Astrocyte (in vitro differentiated cells and primary cell): ENCODE measurements at places on chromosomes 13 and 19. TPM values are rescaled to one million over a fixed set of nuclear protein-coding genes. Genes with fewer than 3 reads are reported as not detected.

GRCh38 chr19:49326165-49326704, 1.2 kb upstream of the SLC6A16 start:
- no peaks in the 10 kb centered on the region for H3K4me1 ChIP-seq
- H3K4me3 ChIP-seq: no peak overlapping the region
- no peaks in the 10 kb centered on the region for H3K36me3 ChIP-seq
- H3K27ac ChIP-seq: no peak overlapping the region

GRCh38 chr19:37306383-37306963, 64.4 kb upstream of the ZNF527 start:
- DNase-seq: no peak
- no peaks in the 10 kb centered on the region for H3K36me3 ChIP-seq
- no peak overlapping the region for H3K27ac ChIP-seq
- H3K4me3 ChIP-seq: no peak overlapping the region
- H3K4me1 ChIP-seq: no peaks in the 10 kb centered on the region
- no peaks in the 10 kb centered on the region for H3K27me3 ChIP-seq

DNA sequence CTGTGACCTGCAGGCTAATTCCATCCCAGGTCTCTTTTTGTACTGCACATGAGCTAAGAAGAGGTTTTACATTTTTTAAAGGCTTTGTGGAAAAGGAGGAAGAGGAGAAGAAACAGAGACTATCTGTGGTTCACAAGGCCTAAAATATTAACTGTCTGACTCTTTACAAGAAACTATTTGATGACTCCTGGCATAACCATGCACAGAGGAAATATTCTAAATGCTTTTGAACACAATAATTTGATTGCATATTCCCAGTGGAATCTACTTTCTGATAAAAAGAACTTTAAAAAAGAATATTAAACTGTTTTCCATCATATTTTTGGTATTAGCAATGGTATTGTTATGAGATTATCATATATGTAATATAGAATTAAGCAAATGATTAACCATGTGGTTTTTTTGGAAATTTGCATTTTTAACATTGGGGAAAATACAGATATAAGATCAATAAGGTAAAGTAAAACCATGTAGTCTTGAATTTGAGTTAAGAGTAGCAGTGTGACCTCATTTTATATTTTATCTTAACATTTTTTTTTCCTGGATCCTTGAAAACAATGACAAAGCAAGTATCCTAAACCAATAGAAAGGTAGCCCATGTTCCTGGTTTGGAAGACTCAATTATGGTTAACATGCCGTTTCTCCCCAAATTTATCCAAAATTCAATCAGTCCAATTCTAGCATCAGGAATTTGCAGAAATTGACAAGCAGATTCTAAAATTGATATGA, 251.0 kb downstream of the UQCRFS1 start:
- H3K36me3 ChIP-seq: no peaks in the 10 kb centered on the region
- H3K27me3 ChIP-seq: no peaks in the 10 kb centered on the region
- H3K4me1 ChIP-seq: no peaks in the 10 kb centered on the region
- DNase-seq: peak; percentile 3
- no peak overlapping the region for H3K4me3 ChIP-seq
- H3K27ac ChIP-seq: peak overlapping the region; percentile 73

DNA sequence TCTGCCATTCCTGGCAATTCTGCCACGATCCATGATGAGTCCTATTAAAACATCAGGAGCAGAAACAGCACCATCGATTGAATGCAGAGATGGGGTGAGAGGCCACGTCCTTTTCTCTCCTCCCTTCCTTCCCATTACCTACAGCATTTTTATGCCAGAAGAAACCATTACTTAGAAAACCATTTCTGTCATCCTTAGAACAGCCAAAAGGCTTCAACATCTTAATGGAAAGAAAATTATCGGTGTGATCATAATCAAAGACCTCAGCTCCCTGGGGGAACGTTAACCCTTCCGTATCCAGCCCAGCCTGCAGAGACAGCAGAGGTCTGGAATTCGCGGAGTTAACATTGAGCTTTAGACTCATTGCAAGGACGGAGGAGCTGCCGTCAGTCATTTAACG, 56.0 kb upstream of the SIAH3 start:
- H3K27ac ChIP-seq: no peak overlapping the region
- no peaks in the 10 kb centered on the region for H3K4me1 ChIP-seq
- no peak for DNase-seq
- no peaks in the 10 kb centered on the region for H3K36me3 ChIP-seq
- H3K27me3 ChIP-seq: no peaks in the 10 kb centered on the region

DNA sequence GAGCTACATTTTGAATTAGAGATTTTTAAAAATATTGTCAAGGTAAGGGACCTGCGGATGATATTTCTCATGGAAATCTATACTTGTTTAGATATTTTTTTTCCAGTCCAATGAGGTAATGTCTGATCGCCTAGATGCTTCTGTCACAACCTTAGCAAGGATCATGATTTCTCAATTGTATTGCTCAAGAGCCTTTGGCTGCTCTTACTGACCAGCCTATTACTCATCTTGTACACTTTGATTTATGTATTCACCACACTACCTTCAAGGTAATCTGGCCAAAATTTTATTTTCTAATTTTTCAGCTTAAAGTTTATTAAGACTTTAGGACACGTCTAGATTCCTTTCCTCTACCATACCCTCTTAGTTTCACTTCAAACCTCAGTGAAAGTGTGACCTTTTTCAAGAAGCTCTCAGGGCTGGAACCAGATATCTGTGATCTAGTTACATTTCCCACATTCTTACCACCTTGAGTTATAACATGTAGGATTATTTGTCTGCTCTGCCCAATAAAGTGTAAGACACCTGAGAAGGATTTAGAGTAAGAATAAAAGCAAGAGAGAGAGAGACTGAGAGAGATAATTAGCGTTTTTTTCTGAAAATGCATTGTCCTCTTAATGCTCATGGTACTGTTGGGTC, 197.1 kb downstream of the ITGBL1 start:
- no peaks in the 10 kb centered on the region for H3K36me3 ChIP-seq

DNA sequence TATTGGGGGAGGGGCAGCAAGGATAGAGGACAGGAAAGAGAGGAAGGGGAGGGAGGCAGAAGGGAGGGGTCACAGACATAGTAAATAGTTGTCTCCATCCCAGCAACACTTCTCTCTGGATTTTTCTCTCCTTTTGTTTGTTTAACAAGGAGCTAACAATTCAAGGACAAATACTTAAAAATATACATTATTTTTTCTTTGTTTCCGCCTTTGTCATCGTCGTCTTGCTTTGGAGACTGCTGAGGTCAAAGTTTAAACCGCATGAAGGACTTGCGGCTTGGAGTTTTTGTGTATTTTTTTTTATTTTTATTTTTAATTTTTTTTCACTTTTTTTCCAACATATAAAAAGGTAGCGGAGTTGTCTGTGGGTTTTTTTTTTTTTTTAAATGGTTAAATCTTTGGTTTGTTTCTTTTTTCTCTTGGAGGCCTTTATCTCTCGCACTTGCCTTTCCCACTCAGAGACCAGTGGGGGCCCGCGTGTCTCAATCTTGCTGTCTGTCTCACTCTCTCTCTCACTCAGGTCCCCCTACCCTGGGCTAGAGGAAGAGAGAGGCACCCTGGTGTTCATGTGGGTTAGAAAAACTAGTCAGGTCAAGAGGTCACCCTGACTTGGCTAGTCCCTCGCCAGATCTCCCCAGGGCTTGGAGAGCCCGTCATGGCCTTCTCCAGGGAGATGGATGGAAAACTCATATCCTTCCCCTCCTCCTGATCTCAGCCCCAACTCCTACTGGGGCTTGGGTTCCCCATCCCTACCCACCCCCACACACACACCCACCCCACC, 11.0 kb downstream of the ZNF574 start:
- DNase-seq: no peak
- peaks cover 2% of the 10 kb centered on the region for H3K36me3 ChIP-seq
- H3K4me3 ChIP-seq: no peak overlapping the region
- peaks cover 21% of the 10 kb centered on the region for H3K4me1 ChIP-seq
- H3K27me3 ChIP-seq: no peaks in the 10 kb centered on the region

GRCh38 chr13:49298416-49298815, 50.7 kb downstream of the CDADC1 start:
- H3K27ac ChIP-seq: no peak overlapping the region
- H3K4me1 ChIP-seq: peaks cover 5% of the 10 kb centered on the region
- H3K36me3 ChIP-seq: no peaks in the 10 kb centered on the region
- H3K4me3 ChIP-seq: no peak overlapping the region

GRCh38 chr19:40682431-40682964, 8.0 kb downstream of the NUMBL start:
- peaks cover 2% of the 10 kb centered on the region for H3K4me1 ChIP-seq
- peaks cover 33% of the 10 kb centered on the region for H3K36me3 ChIP-seq
- no peak overlapping the region for H3K27ac ChIP-seq
- DNase-seq: no peak
- no peak overlapping the region for H3K4me3 ChIP-seq
- H3K27me3 ChIP-seq: no peaks in the 10 kb centered on the region

GRCh38 chr13:113843063-113843654, 20.7 kb downstream of the GAS6 start:
- H3K27me3 ChIP-seq: no peaks in the 10 kb centered on the region
- H3K27ac ChIP-seq: no peak overlapping the region
- peaks cover 31% of the 10 kb centered on the region for H3K4me1 ChIP-seq
- no peak for DNase-seq
- H3K36me3 ChIP-seq: peaks cover under 1% of the 10 kb centered on the region
- no peak overlapping the region for H3K4me3 ChIP-seq

DNA sequence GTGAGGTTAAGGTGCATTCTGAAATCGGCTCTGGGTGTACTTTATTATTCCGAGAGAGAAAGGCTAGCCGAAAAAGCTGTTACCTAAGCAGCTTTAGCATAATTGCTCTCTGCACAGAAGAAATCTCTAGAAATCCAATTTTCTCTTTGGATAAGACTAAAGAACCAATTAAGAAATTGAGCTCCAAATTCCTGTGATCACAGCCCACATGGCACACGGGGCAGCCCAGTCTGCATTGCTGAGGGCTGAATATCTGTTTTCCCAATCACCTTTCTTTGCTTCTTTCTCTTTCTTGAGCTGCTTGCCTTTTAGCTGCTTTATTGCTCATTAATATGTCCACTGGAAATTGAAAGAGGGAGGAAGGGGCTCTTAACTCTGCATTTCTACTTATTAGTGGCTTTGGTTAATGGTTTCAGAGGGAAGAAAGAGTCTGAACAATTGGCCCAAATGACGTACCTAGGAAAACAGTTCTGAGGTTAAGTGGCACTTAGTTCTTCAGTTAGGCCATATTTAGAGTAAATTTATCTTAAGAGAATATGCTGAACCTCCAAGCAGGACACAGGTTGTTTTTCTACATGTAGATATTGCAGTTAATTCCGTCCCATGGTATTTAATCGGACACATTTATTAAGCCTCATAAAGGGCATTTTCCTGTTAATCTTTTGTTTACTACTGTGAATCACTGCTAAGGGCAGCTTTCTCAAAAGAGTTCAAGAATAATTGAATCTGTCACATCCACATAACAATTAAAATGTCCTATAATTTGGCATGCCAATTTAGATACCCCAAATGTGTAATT, 265.7 kb downstream of the ABCC4 start:
- H3K4me3 ChIP-seq: no peak overlapping the region
- no peaks in the 10 kb centered on the region for H3K4me1 ChIP-seq
- no peaks in the 10 kb centered on the region for H3K27me3 ChIP-seq
- no peaks in the 10 kb centered on the region for H3K36me3 ChIP-seq
- no peak for DNase-seq
- no peak overlapping the region for H3K27ac ChIP-seq

- H3K27ac ChIP-seq: no peak overlapping the region
- H3K4me3 ChIP-seq: no peak overlapping the region
- DNase-seq: no peak
- no peaks in the 10 kb centered on the region for H3K36me3 ChIP-seq
- peaks cover 3% of the 10 kb centered on the region for H3K27me3 ChIP-seq
These were observed 3.7 kb upstream of the LYPD3 start for GRCh38 chr19:43469160-43469480.

Gene GJB6
- not detected in 2 replicates for total RNA-seq

Gene ZNF738
- 13.1 and 18.6 TPM in 2 replicates for total RNA-seq

Gene RNF17
- not detected in 2 replicates for total RNA-seq

Gene IZUMO4
- 5.6 and 5.8 TPM in 2 replicates for total RNA-seq

Gene ZNF534
- total RNA-seq: not detected in 2 replicates

Gene GAS6
- total RNA-seq: 252 and 287 TPM in 2 replicates

Gene KIR3DL2
- total RNA-seq: not detected in 2 replicates

Gene TEX30
- total RNA-seq: 5.7 and 5.8 TPM in 2 replicates

Gene CYP4F2
- not detected in 2 replicates for total RNA-seq
